Activated naive CD4-positive, alpha-beta T cell (primary cell): ENCODE measurements at places on chromosomes 3 and 15.

GRCh38 chr3:156957715-156958114 is 131.6 kb downstream of the LEKR1 start:
- DNase-seq: no peak

DNA sequence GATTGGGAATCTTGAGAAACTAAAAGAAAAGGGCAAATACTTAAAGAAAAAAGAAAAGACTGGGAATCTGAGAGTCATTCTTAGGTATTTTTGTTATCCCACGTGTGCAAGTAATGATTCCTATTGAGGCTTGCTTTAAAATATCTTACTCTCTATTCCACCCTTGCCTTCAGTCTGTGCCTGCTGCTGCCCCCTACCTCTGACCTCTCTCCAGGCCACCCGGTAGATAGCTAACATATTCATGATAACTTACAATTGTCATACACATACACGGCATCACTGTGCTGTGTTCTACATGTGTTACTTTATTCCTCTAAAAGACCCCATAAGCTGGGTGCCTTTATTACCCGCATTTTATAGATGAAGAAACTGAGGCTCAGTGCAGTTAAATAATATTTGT is 27.8 kb upstream of the ATP13A3 start:
- no peak for DNase-seq

DNA sequence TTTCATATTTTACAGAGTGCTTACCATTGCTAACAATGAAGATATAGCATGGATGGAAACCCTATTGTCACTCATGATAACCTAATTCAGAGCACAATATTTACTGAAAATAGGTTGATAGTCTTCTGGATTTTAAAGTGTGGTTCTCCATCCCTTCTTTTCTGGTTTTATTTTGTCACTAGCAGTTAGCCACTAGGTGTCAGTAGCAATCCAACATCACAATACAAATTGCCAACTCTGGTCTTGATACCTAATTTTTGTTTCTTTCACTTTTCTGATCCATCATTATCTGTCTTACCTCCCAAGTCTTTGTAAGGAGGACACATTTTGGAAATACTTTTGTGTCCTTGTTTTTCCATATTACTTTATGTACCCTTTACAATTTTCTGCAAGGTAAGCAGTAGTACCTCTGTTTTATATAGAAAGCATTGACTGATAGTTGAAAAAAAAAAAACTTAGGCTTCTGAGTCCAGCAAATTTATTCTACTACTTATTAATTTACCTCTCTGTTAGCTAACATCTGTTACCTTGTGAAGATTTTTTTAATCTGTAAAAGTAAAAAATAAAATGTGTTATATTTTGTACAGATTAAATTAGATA is 28.3 kb upstream of the CRYBG3 start:
- DNase-seq: no peak

DNA sequence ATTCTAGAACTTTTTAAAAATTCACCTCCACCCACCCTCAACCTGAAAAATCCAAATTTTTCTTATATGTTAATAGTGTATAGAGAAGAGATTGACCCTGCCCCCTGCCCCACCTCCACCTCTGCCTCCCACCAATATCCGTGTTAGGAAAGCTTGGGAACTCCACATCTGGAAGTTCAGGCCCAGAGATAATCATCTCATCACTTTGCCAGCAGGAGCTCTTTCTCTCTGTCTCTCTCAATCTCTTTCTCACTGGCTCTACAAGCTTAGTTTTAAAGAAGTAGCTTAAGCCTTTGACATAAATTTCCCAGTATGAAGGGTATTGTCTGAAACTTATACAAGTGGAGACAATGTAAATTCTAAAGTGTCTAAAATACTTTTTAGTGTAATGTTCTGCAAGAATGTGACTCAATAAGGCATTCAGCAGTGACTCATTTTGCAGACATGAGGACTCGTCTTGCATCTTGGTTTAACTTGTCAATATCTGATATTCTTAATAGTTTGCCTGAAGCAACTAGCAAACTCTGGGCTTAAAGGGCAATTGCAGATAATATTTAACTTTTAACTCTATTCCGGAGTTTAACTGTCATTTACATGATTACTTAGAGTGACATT is 299.8 kb upstream of the EPHA3 start:
- no peak for DNase-seq

DNA sequence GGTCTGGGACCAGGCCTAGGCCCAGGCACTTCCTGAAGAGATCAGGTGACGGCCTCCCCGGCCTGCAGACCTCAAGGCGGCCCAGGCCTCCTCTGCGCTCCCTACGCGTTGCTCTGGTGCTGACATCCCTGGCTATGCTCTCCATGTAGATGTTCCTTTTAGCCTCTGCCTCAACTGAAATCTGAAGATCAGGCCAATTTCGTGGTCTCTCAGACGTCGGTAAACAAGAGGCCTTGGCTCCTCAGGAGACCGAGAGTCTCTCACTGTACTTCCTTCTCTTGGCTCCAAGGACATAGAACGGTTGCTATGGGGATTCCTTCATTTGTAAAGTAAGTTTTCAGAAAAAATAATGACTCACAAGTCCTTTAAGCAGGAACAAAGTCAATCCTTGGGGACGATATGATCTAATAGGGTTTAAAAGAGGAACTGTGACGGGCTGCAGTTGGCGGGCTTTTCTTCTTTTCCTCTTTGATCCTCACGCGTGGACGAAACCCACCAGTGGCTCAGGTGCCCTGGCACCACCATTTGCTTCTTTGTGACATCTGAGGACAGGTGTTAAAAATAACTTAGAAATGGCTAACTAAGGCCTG is 55.6 kb upstream of the CGNL1 start:
- DNase-seq: no peak

DNA sequence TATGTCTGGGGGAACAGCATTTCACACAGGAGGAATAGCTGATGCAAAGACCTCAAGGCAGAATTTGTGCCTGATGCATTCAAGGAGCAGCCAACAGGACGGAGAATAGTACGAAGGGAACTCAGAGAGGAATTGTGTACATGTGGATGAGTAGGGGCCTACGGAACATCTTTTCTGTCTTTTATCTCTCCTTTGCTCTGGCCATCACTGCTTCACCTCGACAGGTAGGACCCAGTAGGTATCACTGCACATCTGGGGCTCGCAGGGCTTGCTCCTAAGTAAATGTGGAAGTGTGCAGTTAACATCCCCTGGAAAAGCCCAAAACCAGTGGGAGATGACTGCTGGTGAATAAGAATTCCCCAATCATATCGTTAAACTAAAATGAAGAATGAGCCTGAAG is 56.4 kb upstream of the POU1F1 start:
- no peak for DNase-seq

GRCh38 chr3:127226457-127226856 is 33.5 kb downstream of the PRR23E start:
- DNase-seq: no peak

GRCh38 chr3:144162042-144162441 is 190.4 kb downstream of the DIPK2A start:
- no peak for DNase-seq

DNA sequence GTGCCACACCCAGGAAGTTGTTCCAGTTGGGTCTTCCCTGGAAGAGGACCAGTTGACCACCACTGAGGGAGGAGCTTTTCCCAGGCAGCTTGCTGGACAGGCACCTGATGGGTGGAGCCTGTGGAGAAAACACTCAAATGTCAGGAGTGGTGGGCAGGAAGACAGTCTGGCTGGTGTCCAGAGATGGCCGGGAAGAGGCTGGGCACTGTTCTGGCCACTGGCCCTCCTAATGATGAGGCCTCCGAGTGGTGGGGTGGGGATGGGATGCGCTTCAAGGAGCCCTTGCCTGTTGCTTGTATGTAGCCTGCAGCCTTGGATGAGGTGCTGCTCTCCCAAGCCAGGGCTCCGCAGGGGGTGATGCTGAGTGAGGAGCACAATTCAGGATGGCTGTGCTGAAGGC is 12.3 kb downstream of the PLEKHO2 start:
- DNase-seq: no peak

- no peak for DNase-seq
These were observed 92.5 kb upstream of the MBNL1 start for GRCh38 chr3:152176241-152176640.

DNA sequence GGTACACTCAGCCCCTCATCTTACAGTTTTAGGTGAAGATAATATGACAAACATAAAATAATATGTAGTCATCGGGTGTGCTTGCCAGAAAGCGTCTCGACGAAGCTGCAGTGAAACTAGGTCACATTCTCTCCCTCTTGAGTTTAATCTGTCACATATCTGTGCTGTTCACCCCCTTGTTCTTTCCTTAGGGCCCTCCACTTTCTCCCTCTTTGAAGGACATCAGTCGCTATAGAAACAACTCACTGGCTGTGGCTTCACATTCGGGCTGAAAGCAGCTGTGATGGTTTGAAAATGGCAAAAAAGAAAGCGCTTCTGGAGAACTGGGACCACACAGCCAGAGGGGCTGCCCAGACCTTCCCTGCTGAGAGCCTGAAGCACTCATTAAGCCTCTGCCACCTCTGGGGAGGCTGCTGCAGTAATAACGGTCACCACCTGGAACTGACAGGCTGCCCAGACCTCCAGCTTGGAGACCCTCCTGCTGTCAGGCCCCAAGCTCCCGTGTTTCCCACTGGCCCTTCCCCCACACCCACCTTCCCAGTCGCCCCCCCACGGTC is 50.3 kb downstream of the ABTB1 start:
- DNase-seq: no peak

- DNase-seq: no peak
These were observed 103.4 kb downstream of the ARRDC4 start for GRCh38 chr15:98063871-98064270.

- no peak for DNase-seq
These were observed 192.9 kb upstream of the SLITRK3 start for GRCh38 chr3:165389064-165389463.

- no peak for DNase-seq
These were observed 2.6 kb downstream of the FAM43A start for GRCh38 chr3:194688200-194688740.

GRCh38 chr3:34256021-34256420 is 457.6 kb downstream of the PDCD6IP start:
- DNase-seq: no peak

- no peak for DNase-seq
These were observed 2.6 kb downstream of the TNIK start for GRCh38 chr3:171457607-171458061.

GRCh38 chr3:98772022-98772421 is 8.9 kb downstream of the ST3GAL6 start:
- no peak for DNase-seq

GRCh38 chr3:58250093-58250707 is 12.6 kb downstream of the ABHD6 start:
- DNase-seq: no peak

DNA sequence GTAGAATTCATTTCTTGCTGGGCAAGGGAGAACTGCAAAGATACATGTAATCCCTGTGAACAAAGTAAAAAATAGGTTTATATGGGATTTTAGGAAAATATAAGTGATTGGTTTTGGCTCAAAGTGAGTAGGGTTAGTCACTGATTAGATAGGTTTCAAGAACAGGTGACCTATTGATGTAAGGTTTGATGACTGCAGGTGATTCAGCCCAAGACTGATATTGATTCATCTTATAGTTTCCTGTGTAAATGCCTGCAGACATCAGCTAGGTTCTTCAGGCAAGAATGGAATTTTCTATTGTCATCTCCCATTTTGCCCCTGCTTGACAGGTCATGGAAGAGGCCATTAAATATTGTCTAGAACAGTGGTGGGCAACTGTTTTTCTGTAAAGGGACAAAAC is 23.9 kb upstream of the ARID3B start:
- DNase-seq: no peak

- DNase-seq: no peak
These were observed 410 bp downstream of the NDUFAF1 start for GRCh38 chr15:41401904-41402267.

DNA sequence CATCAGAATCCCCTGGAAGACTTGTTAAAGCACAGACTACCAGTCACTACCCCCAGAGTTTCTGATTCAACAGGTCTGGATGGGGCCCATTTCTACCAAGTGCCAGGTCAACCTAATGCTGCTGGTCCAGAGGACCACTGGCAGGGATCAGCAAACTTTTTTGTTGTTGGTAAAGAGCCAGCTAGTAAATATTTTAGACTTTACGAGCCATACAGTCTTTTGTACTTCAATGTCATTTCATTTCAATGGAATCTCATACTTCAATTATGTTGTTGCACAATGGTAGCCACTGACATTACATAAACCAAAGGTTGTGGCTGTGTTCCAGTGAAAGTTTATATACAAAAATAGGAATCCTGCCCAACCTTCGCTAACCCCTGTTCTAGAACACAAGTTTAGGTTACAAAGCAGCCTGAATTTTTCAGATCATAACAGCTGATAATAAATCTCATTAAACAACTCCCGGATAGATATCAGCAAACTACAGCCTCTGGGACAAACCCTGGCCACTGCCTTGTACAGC is 28.7 kb downstream of the ULK4 start:
- DNase-seq: no peak

- no peak for DNase-seq
These were observed 161.0 kb downstream of the PLD1 start for GRCh38 chr3:171649267-171649666.

DNA sequence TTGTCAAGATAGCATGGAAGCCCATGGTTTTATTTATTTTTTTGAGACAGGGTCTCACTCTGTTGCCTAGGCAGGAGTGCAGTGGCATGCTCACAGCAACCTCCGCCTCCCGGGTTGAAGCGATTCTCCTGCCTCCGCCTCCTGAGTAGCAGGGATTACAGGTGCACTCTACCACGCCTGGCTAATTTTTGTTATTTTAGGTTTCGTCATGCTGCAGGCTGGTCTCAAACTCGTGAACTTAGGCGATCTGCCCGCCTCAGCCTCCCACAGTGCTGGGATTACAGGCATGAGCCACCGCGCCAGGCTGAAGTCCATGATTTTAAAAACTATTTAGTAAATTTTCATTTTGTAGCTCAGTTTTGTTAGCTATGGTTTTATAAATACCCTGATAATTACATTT is 2.7 kb upstream of the ACTR8 start:
- DNase-seq: no peak

- no peak for DNase-seq
These were observed 44.1 kb upstream of the TFG start for GRCh38 chr3:100665230-100665629.

DNA sequence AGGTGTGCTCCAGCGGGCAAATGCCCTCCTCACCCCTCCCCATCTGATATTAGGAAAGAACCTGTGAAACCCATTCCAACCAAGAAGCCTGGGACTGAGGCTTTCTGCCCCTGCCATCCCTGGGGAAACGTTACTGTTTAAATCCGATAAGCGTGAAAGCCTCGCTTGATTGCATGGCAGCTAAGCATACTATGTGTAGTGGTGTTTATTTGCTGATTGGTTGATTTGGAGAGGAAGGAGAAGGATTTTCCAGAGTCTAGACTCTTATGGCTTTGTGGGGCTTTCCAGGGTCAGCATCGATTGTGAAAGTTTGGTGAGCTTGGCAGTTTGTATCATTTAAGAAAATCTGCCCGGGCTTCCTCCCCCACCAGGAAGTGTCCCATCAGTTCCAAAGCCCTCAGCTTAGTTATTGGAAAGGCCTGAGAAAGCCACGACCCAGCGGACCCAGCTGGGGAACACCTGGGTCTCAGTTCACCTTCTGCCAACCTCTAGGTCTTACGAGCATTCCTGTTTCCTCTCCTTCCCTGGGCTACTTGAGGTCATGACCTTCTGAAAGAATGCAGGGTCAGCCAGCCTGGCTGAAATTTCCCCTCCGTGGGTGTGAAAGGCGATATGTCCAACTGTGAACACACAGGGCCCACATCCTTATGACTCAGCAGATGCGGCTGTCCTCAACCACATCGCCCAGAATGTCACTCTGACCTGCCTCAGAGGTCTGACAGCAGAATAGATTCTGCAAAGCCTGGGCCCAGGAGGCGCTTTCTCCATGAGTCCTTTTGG is 62.8 kb upstream of the HERC1 start:
- DNase-seq: no peak
